ENCODE measurements at places on chromosomes 5 and 9.
A peak's percentile ranks its signal among the peaks of the same experiment; 100 is the strongest.

GRCh38 chr5:116626272-116626723, 51.7 kb upstream of the SEMA6A start:
- DNase-seq: no peak

DNA sequence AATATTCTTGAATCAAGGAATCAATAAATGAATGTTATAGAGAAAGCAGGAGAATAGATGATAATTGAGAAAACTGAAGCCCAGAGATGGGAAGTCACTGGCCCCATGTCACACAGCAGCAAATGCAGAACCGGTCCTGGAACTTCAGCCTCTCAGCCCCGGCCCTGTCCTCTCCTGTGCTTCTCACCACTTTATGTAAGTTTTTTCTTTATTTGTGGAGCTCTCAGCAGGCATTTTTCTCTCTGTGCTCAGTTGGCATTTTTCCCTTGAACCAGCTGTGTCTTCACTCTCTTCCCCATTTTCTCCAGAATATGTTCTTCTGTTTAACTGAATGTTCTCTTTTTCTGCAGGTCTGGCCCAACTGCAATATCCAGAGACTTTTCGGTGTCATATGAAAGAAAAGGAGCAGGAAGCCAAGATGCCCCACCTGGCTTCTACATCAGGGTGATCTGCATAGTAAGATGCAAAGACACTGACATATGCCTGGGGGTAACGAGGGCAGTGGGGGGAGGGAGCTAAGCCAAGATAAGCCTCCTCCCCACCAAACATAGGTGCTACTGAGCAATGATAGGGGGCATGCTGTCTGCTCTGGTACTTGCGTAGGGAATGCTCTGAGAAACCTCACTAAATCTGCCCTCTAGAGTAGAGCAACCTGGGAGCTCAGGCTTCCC, 12.8 kb upstream of the LCP2 start:
- no peak for DNase-seq

DNA sequence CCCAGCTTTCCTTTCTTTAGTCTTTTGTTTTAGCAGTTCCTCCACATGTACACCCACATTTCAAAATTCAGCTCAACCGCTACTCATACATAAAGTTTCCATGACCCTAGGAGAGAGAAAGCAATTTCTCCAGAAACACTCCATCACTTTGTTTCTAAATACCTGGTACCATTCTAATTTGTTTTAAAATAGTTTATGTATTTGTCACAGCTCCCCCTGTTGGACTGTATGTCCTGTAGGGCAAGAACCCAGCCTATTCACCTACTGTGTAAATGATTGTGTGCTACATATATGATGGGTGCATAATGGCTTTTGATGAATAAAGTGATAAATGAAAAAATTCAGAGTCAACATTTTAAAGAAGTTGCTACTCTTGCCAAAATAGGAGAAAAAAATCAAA, 139.1 kb downstream of the COX7C start:
- no peak for DNase-seq

DNA sequence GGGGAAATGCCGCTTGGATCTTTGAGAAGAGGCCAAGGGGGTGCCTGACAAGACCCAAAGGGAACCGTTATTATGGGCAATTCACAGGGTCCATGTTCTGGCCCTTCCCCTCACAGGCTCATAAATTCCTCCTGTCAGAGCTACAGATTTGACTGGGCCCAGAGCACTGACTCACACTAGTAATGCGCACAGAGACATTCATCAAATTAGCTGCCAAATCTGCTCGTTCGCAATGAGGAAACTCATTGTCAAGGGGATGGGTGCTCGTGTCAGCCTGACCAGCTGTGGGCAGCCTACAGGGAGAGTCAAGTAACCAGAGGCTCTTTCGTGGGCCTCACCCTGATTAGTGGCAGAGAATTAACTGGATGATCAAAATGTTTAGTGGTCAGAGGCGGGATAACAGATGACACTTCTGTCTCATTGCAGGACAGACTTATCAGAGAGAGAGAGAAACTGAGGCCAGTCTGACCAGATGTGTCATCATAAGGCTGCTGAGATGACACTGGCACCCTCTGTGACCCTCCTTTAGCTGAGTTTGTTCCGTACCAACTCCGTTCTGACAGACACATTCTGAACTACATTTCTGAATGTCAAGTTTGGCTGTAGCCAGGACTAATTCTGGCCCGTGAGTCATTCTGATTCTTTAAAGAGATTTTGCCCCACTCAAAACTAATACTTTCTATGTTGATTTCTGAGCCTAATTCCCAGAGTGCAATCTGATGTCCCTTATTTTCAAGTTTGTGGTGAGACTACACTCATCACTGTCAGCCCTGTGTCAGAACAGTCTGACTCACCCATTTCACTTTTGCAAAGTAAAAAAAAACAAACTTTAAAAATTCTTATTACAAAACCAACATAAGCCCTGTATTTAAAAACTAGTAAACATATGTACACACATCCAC, 377.1 kb downstream of the ACTL7B start:
- DNase-seq: peak; percentile 3

DNA sequence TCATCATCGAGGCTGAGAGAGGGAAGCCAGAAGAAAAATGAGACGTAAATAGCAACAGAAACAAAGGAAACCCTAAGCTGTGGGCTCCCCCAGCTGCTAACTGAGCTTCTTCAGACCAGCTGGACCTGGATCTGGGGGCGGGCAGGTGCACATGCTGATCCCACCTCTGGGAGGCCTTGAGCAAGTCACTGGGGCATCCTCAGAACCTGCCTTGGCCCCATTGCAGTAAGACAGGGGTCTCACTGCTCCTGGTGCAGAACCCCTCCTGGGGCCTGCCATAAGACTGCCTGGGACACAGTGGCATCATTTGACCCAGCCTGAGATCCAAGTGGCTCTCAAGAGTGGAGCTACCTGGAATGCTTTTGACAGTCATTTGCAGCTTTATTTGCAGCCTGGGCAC, 77.4 kb downstream of the PHF2 start:
- DNase-seq: no peak

DNA sequence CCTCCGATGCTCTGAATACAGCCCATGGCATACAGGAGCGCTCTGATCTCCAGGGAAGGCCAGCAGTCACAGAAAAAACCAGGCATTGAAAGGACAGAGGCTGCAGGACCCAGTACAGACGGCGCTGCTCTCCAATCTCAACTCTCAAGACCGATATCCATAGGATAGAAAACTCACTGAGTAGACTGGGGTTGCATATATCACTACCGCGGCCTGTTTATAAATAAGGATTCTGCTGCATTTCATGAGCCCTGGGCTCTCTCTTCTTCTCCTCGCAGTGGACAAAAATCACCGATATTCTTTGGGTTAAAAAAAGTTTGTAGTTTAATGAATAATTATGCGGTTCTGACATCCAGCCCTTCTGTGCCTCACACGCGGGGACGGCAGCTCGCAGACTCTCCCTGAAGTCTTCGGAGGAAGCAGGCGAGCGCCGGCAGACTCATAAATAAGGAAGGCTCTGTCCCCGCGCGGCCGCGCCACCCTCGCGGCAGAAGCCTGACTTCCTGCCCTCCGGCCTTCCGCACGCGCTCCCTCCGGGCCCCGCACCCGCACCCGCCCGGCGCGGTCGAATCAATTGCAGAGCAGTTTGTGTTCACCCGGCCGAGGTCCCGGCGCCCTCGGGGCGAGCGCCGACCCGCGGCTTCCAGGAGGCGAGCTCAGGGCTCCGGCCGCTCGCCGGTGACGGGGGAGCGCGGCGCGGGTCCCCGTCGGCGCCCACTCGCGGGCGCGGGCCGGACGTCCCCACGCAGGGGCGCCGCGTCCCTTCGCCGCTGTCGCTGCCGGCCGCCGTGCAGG, at the start of gene FAM78A:
FAM78A (minus strand) TSS at position 417 of the 795 bp plus-strand sequence; CDS start at position 86, 331 bp downstream.
- DNase-seq: peak; percentile 62

DNA sequence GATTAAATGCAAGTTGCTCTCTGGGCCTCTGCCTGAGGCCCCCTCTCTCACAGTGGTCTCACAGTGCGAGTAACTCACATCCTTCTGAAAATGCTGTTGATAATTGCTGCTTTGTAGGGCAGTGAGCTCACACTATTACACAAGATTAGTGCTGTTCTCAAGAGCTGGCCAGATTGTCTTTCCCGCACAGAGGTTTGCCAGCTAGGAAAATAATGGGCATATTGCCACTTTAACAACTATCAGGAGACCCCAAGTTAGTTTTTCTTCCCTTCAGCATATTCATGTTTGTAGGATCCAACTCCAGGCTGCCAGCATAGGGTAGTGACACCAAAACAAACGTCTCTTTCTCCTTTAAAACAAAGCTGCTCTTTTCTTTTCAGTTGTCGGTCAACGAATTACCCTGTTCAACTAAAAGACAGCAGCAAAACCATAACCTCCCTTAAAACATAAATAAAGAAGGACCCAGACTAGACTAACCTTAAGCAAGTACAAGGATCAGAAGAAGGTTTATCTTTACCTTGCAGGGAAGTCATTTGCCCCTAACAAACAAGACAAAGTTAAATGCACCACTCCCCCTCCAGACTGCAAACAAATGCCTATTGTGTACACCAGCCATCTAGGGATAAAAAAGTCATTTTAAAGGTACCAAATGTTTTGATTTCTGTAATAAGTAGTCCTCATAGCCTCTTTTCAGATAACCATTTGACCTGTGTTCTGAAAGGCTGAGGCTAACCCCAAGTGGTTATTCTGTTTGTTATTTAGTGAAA, 91.4 kb downstream of the VCAN start:
- no peak for DNase-seq

- DNase-seq: no peak
Observed at GRCh38 chr5:13187186-13187585, 757.3 kb downstream of the DNAH5 start.

DNA sequence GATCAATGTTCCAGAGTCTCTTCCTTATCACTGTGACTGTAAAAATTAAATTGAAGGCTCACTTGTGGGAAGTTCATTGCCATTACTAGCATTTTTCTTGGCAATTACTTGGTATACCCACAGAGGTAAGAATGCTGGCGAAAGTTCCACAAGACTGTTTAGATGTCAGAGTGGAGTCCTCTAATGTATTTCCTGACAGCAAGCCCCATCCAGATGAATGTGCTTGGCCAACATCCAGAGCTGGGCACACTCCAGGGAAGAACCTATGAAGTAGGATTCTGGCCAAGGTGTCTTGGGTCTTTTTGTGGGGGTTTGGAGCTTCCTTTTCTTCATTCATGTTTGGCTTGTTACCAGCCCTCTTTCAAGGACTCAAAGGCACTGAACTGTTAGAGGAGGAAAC, 473.6 kb downstream of the DMAC1 start:
- DNase-seq: no peak

- no peak for DNase-seq
Observed at GRCh38 chr5:108720391-108720790, 27.3 kb upstream of the FER start.

DNA sequence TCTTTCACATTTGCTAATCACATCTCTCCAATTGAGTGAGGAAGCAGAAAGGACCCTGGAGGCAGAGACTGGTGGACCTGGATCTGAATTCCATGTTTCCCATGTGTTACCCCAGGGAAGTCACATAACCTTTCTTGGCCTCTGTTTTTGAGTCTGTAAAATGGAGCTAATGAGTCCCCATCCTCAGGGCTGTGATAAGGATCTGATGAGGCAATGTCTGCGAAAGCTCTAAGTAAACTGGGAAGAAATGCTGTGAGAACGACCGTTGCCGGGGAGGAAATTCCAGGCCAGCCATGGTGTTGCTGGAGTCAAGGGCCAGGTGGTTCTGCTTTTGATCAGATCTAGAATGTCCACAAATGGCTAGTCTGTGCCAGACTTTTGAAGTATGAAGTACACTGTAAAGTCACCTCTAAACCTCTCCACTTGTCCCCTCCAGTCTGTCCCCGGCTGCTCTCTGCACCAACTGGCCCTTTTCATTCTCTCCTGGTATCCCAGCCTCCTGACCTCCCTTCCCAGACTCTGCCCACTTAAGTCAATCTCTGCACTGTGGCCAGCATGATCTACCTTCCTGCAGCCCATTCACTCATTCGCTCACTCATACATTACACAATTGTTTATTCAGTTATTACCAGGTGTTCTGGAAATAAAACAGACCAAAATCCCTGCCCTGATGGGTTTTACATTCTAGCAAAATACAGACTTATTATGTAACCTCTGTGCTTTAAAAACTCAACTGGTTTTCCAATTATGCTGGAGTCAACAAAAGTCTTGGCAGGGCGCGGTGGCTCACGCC, 32.5 kb upstream of the N4BP3 start:
- DNase-seq: no peak

GRCh38 chr5:172501708-172502320, 47.5 kb upstream of the SH3PXD2B start:
- no peak for DNase-seq

DNA sequence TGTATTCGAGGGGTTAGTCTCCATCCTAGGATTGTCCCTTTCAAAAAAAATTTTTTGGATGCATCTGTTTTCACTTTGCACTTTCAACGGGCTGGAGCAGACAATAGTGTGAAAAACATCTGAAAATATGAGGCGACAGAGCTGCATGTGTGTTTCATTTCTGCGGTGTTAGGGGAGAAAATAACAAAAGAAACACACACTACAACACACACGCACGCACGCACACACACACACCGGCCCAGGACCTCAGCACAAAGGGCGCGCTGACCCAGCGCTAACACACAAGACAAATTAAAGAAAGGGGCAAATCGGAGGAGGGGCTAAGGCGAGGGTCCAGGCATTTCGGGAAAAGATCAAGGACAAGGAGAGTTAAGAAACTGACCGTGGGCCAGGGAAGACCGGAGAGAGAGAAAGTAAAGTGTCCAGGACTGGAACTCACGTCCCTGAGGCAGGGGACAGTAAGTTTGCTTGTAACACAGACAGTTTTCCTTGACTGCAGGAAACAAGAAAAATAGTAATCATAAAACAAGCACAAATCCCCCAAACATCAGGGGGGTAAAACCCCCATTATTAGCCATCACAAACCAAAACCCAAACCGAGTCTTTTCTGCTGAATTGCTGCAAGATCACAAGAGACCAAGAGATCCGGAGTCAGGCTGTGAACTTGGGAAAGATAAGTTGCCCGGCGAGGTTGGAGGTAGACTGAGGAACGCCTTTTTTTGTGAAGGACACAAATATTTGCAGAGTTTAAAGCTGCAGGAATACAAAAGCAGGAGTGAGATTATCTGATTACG, 302.1 kb downstream of the PARP8 start:
- no peak for DNase-seq

GRCh38 chr5:109448838-109449237, 39.1 kb upstream of the PJA2 start:
- no peak for DNase-seq

DNA sequence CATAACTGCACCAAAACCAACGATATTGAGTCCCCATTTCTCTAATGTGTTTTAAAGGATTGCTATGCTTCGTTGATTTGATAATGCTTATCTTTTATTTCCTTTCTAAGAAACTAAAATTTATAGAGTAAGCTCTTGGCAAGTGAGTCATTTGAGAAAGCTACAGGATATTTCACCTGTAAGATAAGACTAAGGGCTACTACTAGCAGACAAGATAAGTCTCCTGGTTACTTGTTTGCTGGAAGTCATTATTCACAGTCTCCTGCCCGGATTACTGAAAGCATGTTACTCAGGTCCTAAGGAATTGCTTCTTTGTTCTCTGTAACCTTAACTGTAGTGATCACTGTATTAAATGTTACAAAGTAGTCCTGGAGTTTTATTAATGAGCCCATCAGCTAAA, 315.9 kb upstream of the RASA1 start:
- DNase-seq: no peak
